Hematopoietic multipotent progenitor cell treated with erythropoietin and hydrocortisone succinate and interleukin-3 and kit ligand, for 17 days (in vitro differentiated cells): ENCODE measurements at places on chromosomes 4 and X.

DNA sequence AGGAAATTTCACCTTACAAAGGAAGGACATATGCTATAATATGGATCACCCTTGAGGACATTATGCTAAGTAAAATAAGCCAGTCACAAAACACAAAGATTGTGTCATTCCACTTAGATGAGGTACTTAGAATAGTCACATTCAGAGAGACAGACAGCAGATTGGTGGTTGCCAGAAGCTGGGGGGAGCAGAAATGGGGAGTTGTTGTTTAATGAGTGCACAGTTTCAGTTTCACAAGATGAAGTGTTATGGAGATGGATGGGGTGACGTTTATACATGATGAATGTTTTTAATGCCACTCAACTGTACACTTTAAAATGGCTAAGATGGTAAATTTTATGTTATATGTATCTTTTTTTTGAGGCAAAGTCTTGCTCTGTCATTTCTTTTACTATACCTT is 14.8 kb upstream of the SPON2 start:
- no peak for DNase-seq

GRCh38 chr4:88753658-88754571 is 56.3 kb upstream of the NAP1L5 start:
- no peak for DNase-seq

DNA sequence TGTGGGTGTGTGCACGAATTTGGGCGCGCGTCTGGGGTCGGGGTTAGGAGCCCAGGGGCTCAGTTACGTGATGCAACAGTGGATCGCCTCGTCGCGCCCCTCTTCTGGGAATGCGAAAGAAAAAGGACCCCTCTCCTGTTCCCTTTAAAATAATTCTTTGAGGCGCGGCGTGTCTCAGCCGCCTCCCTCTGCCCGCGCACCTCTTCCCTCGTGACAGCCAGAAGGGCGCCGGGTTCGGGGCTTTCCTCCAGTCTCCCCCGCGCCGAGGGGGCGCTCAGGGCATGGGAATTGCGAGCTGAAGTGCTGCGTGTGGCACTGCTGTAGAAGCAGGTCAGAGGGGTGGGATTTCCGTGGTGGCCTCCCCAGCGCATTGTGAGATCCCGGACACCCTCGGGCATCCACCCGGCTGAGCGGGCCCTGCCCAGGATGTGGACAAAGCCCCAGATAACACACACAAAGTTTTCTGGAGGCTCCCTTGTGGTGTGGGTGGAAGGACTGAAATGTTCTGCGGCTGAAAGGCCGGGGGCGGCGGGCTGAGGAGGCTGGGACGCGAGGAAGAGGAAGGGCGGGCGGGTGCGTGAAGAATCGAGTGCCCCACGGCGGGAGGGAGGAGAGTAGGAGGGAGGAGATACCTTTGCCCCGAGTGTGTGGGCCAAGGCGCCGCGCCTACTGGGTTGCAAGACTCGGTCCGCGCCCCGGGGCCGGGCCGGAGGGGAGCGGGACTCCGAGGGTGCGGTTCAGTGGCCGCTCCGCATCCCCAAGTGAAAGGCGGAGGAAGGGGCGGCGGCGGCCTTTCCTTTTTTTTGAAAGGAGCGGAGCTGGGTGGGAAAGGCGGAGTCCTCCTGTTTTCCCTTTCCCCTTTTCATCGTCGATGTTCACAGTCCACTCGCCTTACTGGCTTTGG is 752 bp downstream of the SEPTIN11 start:
- peak; percentile 15 for DNase-seq

- DNase-seq: no peak
Measured at GRCh38 chr4:987624-988513, 1.0 kb downstream of the IDUA start.

DNA sequence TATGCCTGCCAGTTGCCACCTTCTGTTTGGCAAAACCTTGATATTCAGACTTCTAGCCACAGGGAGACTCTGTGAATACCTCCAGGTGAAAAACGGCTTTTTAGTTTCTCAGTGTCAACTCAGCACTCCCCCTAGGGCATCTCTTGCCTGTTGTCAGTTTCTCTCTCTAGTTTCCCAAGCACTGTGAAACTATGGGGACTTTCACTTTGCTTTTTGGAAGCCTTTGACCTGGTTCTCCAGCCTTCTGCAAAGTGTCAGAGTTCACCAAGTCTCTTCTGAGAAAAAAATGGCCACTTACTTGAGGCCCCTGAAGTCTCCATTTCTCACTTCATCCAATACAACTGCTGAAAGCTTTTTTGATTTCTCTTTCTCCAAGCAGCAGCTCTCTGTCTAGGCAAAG is 521.5 kb downstream of the INPP4B start:
- no peak for DNase-seq

- DNase-seq: no peak
Measured at GRCh38 chrX:134388161-134389109, 71.5 kb upstream of the HPRT1 start.

DNA sequence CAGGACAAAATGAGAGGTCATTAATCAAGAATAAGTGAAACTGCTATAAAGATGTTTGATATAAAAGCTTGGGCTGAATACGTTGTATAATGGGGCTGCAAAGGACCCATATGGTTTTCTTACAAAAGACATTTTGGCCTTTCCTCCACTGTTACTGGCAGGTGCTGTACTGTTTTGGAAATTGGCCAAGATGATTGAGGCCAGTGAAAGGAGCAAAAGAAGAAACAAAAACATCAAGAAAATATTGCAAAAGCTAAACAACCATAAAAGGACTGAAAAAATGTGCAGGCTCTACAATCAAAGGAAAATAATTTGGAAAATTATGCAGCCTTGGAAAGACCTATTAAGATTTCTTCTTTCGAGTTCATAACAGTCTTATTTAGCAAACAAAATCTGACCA is 222.2 kb upstream of the PPP1R2C start:
- no peak for DNase-seq

DNA sequence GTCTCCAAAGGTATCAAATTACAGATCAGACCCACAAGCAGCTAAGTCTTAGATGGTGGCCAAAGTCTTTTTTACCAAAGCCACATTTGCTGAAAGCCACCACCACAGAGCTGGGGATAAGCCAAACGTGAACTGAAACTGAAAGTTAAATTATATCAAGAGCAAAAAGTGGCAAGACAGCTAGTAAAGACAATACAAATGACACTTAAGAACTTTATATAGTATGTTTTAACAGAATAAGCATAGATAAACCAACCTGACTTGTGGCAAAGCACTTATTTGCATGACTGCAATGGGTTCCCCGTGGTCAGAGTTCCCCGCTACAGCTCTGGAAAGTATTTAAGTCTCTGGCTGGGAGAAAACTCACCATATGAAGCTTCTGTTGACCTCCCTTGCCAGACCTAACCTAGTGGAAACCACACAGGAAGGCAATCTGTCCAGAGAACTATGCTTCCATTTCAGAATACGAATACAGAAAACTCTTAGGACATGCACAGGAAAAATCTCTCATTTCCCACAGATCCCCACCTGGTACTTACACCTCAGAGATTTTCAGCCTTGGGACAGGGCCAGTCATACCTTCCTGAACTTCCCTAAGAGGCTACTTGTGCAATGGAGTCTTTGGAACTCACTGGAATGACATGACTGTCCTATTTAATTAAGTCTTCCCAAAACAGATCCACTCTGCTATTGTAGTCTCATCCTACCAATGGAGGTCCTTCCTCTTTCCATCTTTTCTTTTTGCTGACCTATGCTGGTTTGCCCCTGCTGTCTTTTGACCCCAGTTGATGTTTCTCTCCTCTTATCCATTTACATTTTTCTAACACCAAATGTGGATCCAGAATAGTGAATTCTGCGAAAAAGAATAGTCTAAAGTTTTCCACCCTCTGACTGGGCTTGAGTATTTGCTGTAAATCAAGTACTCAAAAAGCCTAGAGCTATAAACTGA is 225.1 kb downstream of the NR3C2 start:
- DNase-seq: no peak

DNA sequence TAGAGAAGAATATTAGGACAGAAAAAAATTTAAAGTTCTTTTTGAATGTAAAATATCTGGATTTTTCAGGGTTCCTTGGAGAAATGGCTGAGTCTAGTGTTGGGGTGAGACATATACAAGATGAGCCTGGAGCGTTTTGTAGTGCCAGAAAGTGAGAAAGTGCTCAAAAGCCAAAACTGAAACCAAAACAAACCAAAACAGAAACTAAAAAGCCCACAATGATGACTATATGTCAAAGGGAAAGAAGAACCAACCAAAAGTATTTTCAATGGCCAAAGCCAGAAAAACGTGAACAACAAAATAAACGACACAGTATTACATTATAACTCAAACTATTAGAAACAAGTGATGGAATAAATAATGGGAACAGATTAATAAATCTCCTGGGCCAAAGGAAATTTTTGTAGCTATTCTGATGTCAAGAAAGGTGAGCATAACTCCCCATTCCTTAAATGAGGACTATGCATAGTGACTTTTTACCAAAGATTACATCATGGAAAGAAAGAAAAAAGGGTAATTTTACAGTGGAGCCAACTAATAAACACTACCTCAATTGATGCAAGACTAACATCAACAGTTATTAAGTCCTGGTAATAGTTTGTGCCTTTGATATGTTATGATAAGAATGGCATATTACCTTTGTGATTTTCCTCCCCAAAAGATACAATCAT is 1137.6 kb downstream of the C4orf33 start:
- no peak for DNase-seq

DNA sequence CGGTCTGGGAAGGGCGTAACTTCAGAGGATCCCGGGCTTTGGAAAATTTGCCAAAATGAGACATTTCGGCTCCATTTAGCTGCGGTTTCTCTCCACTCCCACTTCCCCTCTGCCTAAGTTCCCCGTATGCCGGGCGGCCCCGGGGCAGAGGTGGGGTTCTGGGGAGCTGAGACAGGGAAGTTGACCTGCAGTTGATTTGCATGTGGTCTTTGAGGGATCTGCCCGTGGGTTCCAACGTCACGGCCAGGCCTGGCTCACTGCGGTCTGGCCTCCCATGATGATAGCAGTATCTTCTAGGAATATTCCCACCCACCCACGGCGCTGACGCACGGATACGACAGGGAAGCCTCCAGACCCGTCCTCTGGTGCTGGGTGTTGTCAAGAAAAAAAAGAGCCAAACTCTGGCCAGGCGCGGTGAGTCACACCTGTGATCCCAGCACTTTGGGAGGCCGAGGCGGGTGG is 27.3 kb upstream of the CRLF2 start:
- no peak for DNase-seq

- no peak for DNase-seq
Measured at GRCh38 chr4:120922381-120923206, at the start of gene PRDM5. PRDM5 (minus strand) TSS chr4:120922726; CDS start chr4:120922608, 118 bp downstream.

DNA sequence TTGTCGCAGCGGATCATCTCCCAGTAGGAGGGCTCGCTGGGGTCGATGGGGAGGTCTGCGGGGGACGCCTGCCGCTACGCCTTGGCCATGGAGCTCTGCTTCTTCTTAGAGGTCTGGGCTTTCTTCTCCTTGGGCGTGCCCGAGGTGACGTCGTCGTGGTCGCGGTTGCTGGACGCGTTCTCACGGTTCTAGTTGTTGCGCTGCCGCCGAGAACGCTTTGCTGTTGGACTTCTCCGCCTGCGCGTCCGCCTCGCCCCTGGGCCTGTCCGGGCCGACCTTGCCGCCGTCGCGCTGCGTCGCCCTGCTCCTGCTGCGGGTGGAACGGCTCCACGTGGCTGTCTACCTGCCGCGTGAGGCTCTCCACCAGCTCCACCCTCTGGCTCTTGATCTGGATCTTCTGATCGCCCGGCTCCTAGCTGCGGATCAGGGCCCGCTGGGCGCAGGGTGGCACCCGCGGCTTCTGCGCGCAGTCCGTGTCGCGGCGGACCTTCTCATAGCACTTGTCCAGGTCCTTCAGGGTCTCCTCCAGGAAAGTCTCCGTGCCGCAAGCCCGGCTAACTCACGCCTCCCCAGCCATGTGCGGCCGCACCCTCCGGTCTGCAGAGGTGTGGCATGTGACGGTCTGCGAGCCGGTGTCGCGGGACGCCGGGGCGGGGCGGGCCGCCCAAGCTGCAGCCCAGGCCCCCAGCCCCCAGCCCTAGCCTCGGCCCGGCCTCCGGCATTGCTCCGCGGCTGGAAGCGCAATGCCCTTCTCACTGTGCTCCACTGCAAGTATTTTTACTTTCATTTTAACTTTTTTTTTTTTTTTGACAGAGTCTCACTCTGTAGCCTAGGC is 40.5 kb upstream of the OGT start:
- DNase-seq: peak; percentile 56

GRCh38 chr4:36196145-36196913 is 48.0 kb downstream of the ARAP2 start:
- DNase-seq: no peak

- no peak for DNase-seq
Measured at GRCh38 chr4:65651751-65652150, 18.5 kb downstream of the EPHA5 start.

- DNase-seq: no peak
Measured at GRCh38 chr4:113423631-113424030, 337.9 kb downstream of the CAMK2D start.
